Adipocyte (in vitro differentiated cells): ENCODE measurements at places on chromosomes 5 and 9.
A peak's percentile ranks its signal among the peaks of the same experiment; 100 is the strongest.

GRCh38 chr5:151490627-151491026 lies 43.2 kb downstream of the SLC36A1 start:
- DNase-seq: no peak

GRCh38 chr5:55934115-55934613 lies 60.6 kb downstream of the IL6ST start:
- DNase-seq: no peak

DNA sequence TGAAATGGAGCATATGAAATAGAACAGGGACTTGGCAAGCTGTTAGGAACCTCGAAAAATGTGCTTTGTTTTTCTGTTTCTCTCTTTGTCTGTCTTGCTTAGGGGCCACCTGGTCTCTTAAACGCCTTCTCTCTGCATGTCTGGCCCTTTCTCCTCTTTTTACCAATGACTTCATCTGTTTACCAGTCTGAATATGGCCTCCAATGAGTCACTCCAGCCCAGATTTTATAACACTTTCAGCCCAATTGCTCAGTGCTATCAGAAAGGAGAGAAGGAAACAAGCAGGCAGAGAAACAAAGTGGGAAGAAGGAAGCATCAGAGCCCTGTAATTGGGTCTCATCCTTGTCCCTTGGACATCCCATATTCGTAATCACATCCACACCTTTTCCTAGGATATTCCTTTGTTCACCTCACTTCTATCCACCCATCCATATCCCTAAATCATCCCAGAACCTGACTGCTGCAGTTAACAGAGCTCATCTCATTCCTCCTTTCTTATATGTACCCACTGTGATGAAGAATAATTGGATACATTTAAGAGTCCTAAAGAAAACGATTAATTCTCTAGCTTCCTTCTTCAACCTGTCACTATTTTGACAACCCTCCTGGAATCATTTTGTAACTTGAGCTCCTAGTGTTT lies 151.8 kb upstream of the GPR151 start:
- DNase-seq: peak; percentile 29

DNA sequence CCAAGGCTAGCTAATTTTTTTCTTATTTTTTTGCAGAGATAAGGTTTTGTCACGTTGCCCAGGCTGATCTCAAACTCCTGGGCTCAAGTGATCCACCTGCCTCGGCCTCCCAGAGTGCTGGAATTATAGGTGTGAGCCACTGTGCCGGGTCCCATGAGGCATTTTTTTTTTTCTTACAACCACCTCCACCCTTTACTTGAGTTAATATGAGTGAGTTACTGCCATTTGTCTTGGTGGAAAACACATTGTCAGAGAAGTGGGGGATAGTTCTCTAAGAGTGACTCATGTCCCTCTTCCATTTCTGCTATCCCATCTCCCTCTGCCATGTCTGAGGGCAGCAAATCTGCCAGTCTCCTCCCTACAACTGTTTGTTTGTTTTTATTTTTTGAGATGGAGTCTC lies 163.4 kb upstream of the CLINT1 start:
- no peak for DNase-seq

- DNase-seq: no peak
Observed at GRCh38 chr5:113692891-113693457, 179.5 kb downstream of the YTHDC2 start.

DNA sequence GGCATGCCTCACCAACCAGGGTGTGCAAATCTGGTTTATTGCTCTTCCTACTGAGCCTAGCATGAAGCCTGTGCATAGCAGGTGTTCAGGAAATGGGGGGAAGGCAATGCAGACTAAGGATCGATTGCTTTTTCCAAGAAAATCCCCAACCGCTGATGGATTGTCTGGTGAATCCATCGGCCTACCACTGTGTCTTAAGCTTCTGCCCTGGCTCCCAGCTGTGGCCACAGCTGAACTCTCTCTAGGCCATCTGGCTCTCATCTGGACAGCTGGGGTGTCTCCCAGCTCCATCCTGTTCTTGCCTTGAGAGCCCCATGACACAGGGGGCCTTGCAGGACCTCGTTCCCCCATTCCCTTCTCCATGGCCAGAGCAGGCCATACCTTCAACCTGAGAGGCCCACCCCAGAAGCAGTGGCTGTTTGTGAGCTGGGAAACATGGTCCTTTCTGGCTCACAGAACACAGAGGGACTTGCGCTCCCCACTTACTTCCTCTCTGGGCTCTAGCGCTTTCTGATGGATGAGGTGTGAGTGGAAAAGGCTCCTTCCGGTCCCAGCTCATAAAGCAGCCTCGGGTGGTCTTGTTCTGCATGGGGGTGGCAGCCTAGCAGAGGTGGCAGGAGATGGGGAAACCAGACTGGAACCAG lies 41.8 kb downstream of the COL27A1 start:
- no peak for DNase-seq

GRCh38 chr9:120411862-120412424 lies 168.0 kb downstream of the CDK5RAP2 start:
- no peak for DNase-seq
